ENCODE measurements at places on chromosomes 3 and 15.

DNA sequence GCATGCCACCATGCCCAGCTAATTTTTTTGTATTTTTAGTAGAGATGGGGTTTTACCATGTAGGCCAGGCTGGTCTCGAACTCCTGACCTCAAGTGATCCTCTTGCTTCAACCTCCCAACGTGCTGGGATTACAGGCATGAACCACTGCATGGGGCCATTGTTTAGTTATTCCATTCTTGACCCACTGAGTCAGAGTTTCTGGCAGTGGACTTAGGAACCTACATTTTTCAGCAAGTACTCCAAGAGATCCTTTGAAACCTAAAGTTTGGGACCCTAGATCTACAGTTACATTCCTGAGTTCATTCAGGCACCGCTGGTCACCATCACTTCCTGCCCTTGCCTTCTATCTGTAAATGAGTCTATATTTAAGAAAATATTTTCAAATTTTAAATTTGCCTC, 1.4 kb upstream of the TNFSF10 start:
- DNase-seq, result no peak

GRCh38 chr3:174199696-174200095, 659.4 kb upstream of the NAALADL2 start:
- DNase-seq, result no peak

- no peak for DNase-seq
Observed at GRCh38 chr3:69999140-70000027, at the start of gene SAMMSON. SAMMSON (plus strand) TSS chr3:69999733.

- DNase-seq, result no peak
Observed at GRCh38 chr3:29291260-29291981, 10.6 kb downstream of the RBMS3 start.

DNA sequence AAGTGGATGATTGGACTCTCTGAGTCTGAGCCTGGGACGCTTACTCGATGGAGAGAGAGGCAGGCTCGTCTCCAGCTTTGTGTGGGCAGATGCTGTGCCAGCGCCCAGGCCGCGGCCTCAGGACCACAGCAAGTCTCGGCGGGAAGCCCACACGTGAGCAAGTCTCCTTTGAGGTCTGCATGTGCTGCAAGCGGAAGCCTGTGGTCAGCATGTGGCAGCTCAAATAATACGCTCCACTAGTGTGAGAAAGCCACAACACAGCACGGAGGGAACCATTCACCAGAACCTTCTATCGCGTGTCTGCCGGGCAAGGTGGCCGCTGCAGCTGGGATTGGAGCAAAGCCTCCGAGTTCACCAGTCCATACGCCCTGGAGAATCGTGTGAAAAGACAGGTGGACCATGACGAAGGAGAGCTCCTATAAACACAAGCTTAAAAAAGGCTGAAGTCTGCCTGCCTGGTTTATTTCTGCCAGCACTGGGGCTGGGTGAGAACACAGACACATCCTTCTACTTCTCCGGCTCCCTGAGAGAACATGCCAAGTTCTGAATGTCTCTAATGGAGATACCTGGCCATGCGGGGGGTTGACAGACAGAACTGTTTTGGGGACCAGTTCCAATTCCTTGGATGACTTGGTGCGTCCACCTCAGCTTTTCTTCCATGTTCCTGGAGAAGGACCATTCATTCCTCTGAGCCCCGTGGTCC, 82.0 kb upstream of the LRIG1 start:
- no peak for DNase-seq
